Globus pallidus (tissue), 1 donor: ENCODE measurements at places on chromosomes 6 and 20.

GRCh38 chr6:164694386-164694785 lies 615.0 kb downstream of the C6orf118 start:
- no peak for DNase-seq

DNA sequence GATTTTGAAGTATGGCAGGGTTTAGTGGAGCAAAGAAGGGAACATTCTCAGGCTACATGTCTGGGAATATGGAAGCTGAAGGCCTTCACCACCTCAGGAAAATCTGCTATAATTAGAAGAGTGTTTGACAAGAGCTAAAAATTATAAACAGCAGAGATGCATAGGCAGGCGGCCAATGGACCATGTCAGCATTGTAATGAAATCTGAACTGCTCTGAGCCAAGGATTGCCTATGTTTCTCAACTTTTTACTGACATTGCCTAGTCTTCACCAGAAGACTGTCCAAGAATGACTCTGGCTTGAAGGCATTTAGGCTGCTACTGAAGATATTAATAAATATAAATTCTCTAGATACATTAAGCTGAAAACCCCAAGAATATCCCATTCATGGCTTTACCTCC lies 84.1 kb downstream of the C6orf52 start:
- no peak for DNase-seq

DNA sequence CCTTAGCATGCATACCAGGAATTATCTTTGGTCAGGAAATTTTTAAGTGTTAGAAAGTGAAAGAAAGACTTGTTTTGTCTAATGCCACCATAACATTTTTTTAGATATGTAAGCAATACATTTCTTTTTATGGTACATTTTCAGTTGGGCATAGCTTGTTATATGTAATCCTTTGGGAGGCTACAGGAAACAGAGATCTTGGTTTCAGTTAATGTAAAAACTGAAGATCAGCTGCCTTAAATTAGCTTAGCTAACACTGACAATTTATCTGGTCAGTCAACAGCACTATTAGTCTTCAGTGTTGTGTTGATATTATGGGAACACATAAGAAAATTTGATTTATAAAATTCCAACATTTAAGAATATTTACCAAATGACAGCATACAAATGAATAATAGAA lies 78.6 kb upstream of the SMIM8 start:
- no peak for DNase-seq

DNA sequence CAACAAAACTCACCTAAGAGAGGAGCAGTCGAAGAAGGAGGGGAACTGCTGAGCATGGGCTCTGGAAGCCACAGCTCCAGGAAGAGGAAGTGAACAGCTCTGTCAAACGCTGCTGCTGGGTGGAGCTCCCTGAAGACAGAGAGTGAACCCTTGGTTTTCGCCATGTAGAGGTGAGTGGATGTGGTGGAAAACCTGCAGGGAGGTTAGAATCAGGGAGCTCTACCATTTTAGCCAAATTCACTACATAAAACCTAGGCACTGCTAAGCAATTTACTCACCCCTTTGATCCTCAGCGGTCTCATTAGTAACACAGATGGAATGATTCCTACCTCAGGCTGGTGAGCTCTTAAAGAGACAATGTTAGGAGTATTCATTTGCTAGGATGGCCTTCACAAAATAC lies 19.4 kb upstream of the TFAP2A start:
- DNase-seq, result no peak

DNA sequence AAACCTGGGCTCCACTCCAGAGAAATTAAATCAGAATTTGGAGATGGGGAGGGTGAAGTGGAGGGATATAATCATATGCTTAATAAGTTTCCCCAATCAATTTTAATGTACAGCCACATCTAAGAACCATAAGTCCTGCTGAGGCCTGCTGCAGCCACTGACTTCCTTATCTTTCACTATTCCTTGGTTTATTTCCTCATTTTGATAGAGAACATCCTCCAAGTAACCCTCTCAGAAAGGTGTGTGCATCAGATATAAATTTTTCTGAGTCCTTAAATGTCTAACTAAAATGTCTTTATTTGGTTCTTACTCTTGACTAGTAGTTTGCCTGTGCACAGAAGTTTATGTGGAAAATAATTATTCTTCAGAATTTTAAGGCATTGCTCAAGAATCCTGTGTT lies 23.7 kb upstream of the SIRT5 start:
- DNase-seq, result no peak

GRCh38 chr6:160141001-160141726 lies 19.5 kb downstream of the SLC22A1 start:
- no peak for DNase-seq

- DNase-seq, result no peak
These were observed 215.2 kb upstream of the TAB2 start for GRCh38 chr6:149102324-149102723.

DNA sequence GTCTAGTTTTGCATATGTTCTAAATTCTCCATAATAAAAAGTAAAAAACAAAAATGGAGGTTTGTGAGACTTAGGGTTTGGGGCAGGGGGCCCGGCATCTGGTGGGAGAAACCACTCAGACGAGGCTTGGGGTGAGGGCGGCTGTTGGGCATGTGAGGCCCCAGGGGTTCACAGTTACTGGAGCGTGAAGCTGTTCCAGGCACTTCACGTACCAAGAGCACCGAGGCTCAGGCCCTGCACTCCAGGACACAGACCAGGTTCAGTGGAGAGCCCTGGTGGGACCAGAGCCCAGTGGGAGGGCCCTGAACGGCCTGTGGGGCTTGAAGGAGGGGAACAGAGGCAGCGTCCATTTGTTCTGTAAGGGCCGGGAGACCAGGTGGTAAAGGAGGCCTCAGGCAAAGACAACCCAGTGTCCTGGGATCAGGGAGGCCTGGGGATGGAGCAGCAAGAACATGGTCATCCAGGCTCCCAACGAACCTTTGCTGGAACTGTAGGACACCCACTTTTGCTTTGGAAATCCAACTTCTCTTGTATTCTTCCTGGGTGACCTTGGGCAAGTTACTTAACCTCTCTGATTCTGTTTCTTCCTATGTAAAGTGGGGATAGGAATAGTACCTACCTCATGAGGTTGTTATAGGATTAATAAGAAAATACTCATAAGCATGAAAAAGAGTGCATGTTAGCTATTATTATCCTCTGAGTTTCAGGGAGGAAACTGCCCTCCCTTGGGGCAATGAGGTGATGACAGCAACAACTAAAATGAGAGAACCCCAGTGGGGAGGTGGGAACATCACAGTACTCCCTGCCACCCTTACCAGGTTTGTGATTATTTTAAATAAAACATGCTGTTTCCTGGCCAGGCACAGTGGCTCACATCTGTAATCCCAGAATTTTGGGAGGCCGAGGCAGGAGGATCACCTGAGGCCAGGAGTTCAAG lies 1.1 kb upstream of the FGD2 start:
- DNase-seq, result no peak

DNA sequence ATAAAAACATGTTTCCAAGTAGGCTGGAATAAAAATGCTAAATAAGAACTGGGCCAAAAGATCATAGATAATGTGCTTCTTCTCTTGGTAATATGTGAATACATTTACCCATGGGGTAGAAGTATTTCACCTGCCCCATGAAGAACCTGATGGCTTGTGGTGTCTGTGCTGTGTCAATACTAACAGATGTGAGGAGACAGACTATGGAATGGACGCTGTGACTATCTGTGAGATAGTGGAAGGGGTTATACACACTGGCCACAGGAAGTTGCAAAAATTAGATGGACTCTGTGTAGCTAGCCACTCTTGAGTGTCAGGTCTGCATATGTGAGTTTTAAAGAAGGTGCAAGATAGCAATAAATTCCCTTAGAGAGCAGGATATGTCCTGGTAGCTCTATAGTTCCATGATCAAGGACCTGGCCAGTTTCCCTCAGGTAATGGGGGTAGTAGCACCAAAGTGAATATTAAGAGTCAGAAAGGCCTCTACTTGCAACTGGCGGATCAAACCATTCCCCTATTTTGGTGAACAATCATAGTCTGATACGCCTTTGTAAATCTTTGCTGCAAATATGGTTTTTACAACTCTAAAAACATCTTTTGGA lies 48.6 kb downstream of the NEDD9 start:
- DNase-seq, result no peak
